NCI-H2171 treated with DMSO at 0.1 percent for 48 hours (cell line): ENCODE measurements at places on chromosomes 5 and 9.

- DNase-seq, result no peak
Observed at GRCh38 chr5:115626445-115626823, 598 bp upstream of the TMED7 start.

DNA sequence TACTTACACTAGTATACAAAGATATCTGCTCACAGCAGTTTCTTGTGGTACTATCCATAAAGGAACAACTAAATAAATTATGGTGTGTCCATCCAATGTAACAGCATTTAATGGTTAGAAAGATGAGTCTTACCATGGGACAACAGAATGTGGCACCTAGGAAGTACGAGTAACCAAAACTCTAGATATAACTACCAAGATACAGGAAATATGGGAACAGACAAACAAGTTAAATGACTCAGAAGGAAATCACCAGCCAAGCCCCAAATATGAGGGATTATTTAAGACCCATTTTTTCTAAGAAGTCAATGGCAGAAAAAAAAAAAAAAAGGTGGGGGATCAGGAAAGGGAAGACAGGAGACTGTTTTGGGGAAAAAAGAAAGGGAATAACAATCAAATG lies 294.8 kb downstream of the PRELID2 start:
- DNase-seq, result no peak

- DNase-seq, result no peak
Observed at GRCh38 chr9:101674165-101674564, 64.3 kb downstream of the GRIN3A start.

GRCh38 chr5:66324357-66324756 lies 180.3 kb downstream of the SREK1 start:
- peak; percentile 84 for DNase-seq

DNA sequence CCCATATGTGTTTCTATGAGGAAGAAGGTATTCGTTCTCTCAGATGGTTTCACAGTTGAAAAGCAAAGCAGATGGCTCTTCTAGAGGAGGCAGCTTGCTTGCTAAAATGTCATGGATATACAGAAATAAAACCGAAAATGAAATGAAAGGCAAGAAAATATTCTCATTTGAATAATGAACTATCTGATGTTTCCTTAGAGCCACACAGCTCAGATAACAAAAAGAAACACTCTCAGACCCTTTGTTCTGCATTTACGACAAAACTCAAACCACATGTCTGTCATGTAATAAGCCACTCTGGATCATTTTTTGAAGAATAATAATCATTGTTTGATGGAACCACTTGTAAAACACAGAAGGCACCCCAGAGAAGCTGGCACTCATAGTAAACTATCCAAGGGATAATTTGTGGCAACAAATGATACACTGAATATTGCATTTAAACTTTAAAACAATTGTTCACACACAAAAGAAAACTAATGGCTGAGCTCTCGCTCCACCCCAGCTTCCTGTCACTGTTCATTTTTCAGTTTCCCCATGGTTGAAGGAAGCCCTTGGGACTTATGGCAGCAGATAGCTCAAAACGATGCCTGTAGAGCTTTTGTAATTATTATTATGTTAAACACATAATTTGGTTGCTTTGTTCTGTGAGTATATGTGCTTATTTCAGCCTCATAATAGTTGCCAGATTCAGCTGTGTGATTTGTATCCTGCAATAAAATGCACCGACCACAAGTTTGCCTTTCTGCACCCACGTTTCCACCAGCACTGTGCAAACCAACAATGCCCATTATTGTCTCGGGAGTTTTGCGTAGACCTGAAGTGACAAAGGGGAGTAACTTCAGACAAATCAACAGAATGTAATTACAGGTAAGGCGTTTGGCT lies 256.0 kb downstream of the TMEM167A start:
- DNase-seq, result no peak

GRCh38 chr9:79089054-79089560 lies 482.7 kb upstream of the TLE4 start:
- no peak for DNase-seq

DNA sequence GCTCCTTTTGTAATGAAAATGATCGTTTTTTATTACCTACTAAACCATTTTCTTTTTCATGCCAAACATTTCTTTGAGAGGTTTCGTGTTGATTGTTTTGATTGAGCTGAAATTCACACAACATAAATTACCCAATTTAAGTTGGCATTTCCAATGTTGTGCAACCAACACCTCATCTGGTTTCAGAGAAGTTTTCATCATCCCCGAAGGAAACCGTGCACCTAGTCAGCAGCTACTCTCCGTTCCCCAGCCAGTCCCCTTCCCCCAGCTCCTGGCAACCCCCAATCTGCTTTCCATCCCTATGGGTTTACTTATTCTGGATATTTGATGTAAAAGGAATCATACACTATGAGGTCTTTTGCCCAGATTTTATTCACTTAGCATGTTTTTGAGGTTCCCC lies 123.6 kb downstream of the ADCY2 start:
- DNase-seq, result no peak

DNA sequence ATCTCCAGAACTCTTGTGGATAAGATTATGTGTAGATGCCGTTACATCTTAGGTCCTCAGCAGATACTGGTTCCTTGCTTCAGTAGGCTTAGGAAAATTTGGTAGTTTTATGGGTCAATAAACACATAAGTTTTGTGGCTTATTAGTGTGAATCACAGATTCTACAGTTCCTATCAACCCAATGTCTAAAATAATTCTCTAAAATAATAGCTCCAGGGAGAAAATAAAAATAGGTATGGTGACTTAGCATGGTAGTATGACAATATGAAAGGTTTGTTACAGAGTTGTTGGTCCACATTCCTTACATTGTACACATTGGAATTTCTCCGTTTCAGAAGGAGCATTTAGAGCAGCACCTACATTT lies 91.7 kb downstream of the AOPEP start:
- DNase-seq, result no peak

- no peak for DNase-seq
Observed at GRCh38 chr5:168655316-168655715, 76.1 kb upstream of the PANK3 start.

GRCh38 chr5:76177978-76178377 lies 94.8 kb downstream of the SV2C start:
- DNase-seq, result no peak

DNA sequence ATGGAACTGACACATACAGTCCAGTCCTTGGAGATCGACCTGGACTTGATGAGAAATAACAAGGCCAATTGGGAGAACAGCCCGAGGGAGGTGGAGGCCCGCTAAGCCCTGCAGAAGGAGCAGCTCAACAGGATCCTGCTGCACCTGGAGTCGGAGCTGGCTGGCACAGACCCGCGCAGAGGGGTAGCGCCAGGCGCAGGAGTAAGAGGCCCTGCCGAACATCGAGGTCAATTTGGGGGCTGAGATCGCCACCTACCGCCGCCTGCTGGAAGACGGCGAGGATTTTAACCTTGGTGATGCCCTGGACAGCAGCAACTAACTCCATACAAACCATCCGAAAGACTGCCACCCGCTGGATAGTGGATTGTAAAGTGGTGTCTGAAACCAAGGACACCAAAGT lies 1610.1 kb upstream of the ACO1 start:
- no peak for DNase-seq

GRCh38 chr5:83283761-83284160 lies 187.8 kb upstream of the VCAN start:
- DNase-seq, result no peak

- DNase-seq, result no peak
Observed at GRCh38 chr9:131284856-131285255, 4.7 kb upstream of the PLPP7 start.
